ENCODE measurements at places on chromosomes 12 and 14. TPM values are rescaled to one million over a fixed set of nuclear protein-coding genes. Genes with fewer than 3 reads are reported as not detected.

KRT76 gene
- not detected for total RNA-seq

DNA sequence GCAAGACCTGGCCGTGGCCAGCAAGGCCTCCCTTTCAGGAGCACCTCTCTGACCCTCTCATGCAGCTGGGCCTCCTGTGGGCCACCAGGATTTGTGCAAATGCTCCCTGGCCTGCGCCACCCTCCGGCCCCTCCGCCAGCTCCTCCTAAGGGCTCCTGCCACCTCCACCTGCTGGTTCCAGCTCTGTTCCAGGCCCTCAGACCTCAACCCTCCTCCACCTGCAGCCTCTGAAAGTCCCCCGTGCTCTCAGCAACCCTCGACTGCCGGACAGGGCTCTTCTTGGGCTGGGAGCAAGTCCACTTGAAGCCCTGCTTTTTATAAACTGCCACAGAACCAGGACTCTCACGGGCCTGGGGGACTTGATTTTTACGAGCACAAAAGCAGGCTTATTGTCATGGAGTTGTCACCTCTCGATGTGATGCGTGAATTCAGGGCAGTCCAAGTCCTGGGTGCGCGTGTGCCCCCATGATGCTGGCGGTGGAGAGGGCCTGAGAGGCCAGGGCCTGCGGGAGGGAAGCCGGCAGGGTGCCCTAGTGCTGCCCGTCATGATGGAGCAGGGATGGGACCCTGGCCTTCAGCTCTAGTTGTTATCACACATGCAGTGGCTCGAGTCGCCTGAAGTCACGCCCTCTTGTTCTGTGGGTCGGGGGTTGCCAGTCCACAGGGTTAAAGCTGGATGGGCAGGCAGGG, 9.1 kb downstream of the TEDC1 start:
- H3K4me3 ChIP-seq, result no peak overlapping the region
- no peaks in the 10 kb centered on the region for H3K36me3 ChIP-seq
- H3K27ac ChIP-seq, result no peak overlapping the region
- no peaks in the 10 kb centered on the region for H3K4me1 ChIP-seq
- H3K27me3 ChIP-seq, result no peaks in the 10 kb centered on the region
- no peak for DNase-seq

PTPN21 gene
- 32.5 TPM for total RNA-seq

FSCB gene
- 1.2 TPM for total RNA-seq

DNA sequence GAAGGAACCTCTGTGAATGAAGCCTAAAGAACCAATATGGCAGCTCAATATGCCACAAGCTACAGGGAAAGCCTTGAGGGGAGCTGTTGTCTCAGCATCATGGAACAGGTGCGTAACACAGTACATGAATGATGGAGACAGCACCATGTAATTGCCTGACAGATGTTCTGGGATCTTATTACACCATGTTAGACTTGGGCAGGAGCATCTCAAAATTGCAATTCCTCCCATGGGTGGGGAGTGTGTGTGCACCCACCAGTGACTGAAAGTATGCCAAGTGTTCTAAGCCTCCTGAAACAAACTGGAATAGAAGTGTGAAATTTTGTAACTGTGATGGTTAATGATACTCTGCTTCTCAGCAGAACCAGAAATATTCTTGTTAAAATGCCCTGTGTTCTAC, 151.0 kb upstream of the SRRM4 start:
- H3K4me1 ChIP-seq, result no peaks in the 10 kb centered on the region
- no peaks in the 10 kb centered on the region for H3K27me3 ChIP-seq
- H3K36me3 ChIP-seq, result no peaks in the 10 kb centered on the region
- no peak for DNase-seq
- H3K4me3 ChIP-seq, result no peak overlapping the region

GRCh38 chr14:27715561-27715960, 1051.0 kb upstream of the FOXG1 start:
- no peaks in the 10 kb centered on the region for H3K27me3 ChIP-seq
- H3K4me1 ChIP-seq, result no peaks in the 10 kb centered on the region
- H3K36me3 ChIP-seq, result no peaks in the 10 kb centered on the region
- no peak overlapping the region for H3K27ac ChIP-seq

GRCh38 chr12:50234347-50234746, 49.0 kb downstream of the LIMA1 start:
- H3K4me3 ChIP-seq, result no peak overlapping the region
- no peaks in the 10 kb centered on the region for H3K27me3 ChIP-seq
- H3K36me3 ChIP-seq, result peaks cover 2% of the 10 kb centered on the region
- H3K4me1 ChIP-seq, result no peaks in the 10 kb centered on the region
- DNase-seq, result no peak

- no peak overlapping the region for H3K27ac ChIP-seq
- no peaks in the 10 kb centered on the region for H3K36me3 ChIP-seq
- H3K27me3 ChIP-seq, result no peaks in the 10 kb centered on the region
Measured at GRCh38 chr12:33654313-33654712, 214.7 kb upstream of the SYT10 start.

DNA sequence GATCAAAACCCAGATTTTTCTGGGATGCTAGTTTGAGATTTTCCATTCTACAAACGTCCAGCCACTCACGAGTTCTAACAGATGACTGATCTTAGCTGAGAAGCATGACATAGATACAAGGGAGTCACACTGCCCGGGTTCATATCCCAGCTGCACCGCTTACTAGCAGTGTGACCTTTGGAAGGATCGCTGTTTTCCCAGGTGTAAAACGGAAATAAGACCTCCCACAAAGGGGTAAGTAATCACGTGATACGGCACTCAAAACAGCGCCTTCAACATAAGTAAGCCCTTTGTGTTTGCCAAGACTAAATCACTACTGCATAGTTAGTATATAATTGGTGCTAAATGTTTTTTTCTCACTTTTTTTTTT, 624 bp upstream of the PWP1 start:
- no peak for DNase-seq
- H3K27me3 ChIP-seq, result no peaks in the 10 kb centered on the region
- H3K36me3 ChIP-seq, result peaks cover 15% of the 10 kb centered on the region
- H3K4me3 ChIP-seq, result peak overlapping the region; percentile 72
- H3K4me1 ChIP-seq, result peaks cover 17% of the 10 kb centered on the region

VPS33A gene
- 12.5 TPM for total RNA-seq

GRCh38 chr12:3827301-3828000, 45.7 kb downstream of the PARP11 start:
- H3K4me3 ChIP-seq, result no peak overlapping the region
- no peak for DNase-seq
- H3K27ac ChIP-seq, result no peak overlapping the region
- H3K36me3 ChIP-seq, result no peaks in the 10 kb centered on the region
- no peaks in the 10 kb centered on the region for H3K4me1 ChIP-seq

DNA sequence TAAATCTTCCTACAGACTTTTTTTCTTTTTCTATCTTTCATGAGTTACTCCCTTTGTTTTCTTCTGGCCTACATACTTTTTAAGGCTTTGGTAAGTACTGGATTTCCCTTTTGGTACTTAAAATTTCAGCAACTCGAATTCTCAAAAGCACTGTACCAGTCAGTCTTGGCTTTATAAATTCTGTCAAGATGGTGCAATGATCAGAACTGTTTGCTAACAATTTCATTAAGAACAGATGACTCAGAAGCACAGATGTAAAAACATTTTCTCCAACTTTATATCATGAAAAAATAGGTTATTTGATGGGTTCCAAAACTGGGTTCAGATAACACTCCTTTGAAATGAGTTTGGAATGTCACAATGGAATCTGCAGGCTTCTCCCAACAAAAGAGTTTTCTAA, 1961.8 kb upstream of the FLRT2 start:
- H3K27me3 ChIP-seq, result no peaks in the 10 kb centered on the region
- no peak overlapping the region for H3K27ac ChIP-seq
- no peaks in the 10 kb centered on the region for H3K4me1 ChIP-seq
- H3K36me3 ChIP-seq, result no peaks in the 10 kb centered on the region
- no peak for DNase-seq

DNA sequence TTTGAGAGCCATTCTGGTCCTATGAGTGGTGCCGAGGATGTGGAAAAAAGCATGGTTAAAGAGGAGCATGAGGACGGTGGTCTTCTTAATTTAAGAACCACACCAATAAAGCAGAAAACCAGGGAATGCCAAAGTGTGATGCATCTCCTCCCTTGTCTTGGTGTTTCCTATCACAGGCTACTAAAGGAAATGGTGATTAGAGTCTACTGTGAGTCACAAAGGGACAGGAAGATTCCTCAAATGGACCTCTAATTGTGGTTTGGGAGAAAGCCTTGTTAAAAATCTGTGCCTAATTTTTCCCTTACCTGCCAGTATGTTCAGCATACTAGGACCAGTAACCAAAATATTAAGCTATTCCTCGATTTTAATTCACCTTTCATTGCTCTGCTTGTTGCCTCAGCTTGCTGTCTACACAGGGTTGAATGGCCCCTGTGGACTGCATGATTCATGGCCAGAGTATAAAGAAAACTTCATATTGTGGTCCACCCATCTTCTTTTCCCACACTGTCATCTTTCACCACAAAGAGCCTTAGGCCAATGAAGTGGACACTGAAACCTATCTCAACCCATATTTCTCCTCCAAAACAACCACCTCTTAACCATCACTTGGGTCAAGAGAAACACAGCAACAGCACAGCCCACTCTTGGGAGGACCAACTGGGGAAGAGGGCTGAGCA, 38.8 kb downstream of the DIO2 start:
- DNase-seq, result no peak
- no peak overlapping the region for H3K27ac ChIP-seq
- no peaks in the 10 kb centered on the region for H3K27me3 ChIP-seq
- no peaks in the 10 kb centered on the region for H3K4me1 ChIP-seq
- H3K36me3 ChIP-seq, result no peaks in the 10 kb centered on the region

RNASE4 gene
- 66.4 TPM for total RNA-seq

GRCh38 chr14:105894978-105895881, 368.8 kb downstream of the TMEM121 start:
- H3K27me3 ChIP-seq, result no peaks in the 10 kb centered on the region
- no peaks in the 10 kb centered on the region for H3K36me3 ChIP-seq
- H3K4me3 ChIP-seq, result no peak overlapping the region
- H3K27ac ChIP-seq, result no peak overlapping the region

- no peaks in the 10 kb centered on the region for H3K27me3 ChIP-seq
- no peak overlapping the region for H3K27ac ChIP-seq
- DNase-seq, result no peak
- H3K36me3 ChIP-seq, result peaks cover 60% of the 10 kb centered on the region
- H3K4me1 ChIP-seq, result no peaks in the 10 kb centered on the region
- no peak overlapping the region for H3K4me3 ChIP-seq
Measured at GRCh38 chr12:131759176-131759575, 48.3 kb downstream of the SFSWAP start.

DNA sequence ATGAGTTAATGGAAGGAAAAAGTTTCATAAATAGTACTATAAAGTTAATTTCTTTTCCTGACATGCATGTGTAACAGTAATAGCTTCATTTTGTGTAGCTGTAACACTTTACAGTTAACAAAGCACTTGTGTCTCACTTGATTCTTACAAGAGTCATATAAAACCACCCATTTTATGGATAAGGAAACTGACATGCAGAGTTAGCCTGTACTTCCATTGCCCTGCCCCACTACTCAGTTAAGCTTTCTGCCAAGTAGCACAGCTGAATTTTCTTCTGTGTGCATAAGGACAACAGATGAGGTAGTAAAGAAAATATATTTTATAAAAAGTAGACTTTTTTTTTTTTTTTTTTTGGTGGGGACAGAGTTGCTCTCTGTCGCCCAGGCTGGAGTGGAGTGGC, 32.2 kb downstream of the ANO6 start:
- DNase-seq, result no peak
- H3K27me3 ChIP-seq, result no peaks in the 10 kb centered on the region
- H3K4me1 ChIP-seq, result peaks cover 22% of the 10 kb centered on the region
- H3K27ac ChIP-seq, result peak overlapping the region; percentile 6
- H3K36me3 ChIP-seq, result no peaks in the 10 kb centered on the region

- H3K27ac ChIP-seq, result no peak overlapping the region
- no peaks in the 10 kb centered on the region for H3K36me3 ChIP-seq
- peaks cover 12% of the 10 kb centered on the region for H3K4me1 ChIP-seq
- peak overlapping the region; percentile 79 for H3K4me3 ChIP-seq
- DNase-seq, result no peak
Measured at GRCh38 chr12:62436164-62436503, 30.5 kb upstream of the MON2 start.

GRCh38 chr14:104749111-104749649, 3.8 kb upstream of the SIVA1 start:
- H3K4me3 ChIP-seq, result peak overlapping the region; percentile 28
- no peaks in the 10 kb centered on the region for H3K27me3 ChIP-seq
- DNase-seq, result no peak
- H3K4me1 ChIP-seq, result peaks cover 77% of the 10 kb centered on the region
- peak overlapping the region; percentile 95 for H3K27ac ChIP-seq

NANOG gene
- total RNA-seq, result 0.35 TPM

DNA sequence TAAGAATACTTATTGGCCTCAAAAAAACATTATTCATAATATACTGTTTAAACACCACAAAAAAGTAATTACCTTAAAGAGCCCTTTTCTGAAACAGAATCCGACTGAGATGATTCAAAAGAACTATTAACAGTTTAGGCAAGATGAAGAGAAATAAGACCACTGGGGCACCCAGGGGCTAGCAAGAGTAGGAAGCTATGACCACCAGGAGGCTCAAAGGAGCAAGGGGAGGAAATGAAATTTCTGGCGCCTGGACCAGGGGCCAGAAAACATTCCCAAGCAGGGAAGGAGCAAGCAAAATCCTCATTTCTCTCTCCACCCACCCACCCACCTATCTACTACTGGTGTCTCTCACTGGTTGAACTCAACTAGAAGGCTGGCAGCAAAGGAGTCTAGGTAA, 6.3 kb upstream of the DCAF4 start:
- H3K27ac ChIP-seq, result no peak overlapping the region
- no peak overlapping the region for H3K4me3 ChIP-seq
- DNase-seq, result no peak
- no peaks in the 10 kb centered on the region for H3K27me3 ChIP-seq

TMTC3 gene
- total RNA-seq, result 17.6 TPM

DNA sequence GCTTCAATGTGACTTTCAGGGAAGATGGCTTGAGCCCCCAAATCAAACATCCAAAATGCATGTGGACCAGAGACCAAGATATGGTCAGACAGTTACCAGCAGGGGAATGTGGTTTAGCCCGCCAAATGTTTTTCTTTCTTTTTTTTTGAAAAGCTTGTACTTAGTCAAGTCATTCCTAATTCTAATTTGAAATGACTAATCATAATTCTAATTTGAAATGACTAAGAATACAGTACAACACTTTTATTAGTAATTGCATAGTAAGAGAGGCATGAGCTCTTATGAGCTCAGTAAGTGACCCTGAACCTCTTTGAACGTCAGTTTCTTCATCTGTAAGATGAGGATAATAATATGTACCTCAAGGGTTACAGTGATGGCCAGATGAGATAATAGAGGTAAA, 72.4 kb downstream of the HECTD4 start:
- no peak for DNase-seq
- H3K4me1 ChIP-seq, result peaks cover 5% of the 10 kb centered on the region
- H3K36me3 ChIP-seq, result peaks cover 8% of the 10 kb centered on the region
- H3K4me3 ChIP-seq, result no peak overlapping the region
- H3K27me3 ChIP-seq, result no peaks in the 10 kb centered on the region
- H3K27ac ChIP-seq, result no peak overlapping the region

GRCh38 chr12:51217133-51217967, 512 bp downstream of the POU6F1 start:
- H3K27ac ChIP-seq, result peak overlapping the region; percentile 99
- no peak for DNase-seq
- H3K4me3 ChIP-seq, result peak overlapping the region; percentile 97
- H3K4me1 ChIP-seq, result peaks cover 15% of the 10 kb centered on the region
- H3K27me3 ChIP-seq, result no peaks in the 10 kb centered on the region

COCH gene
- total RNA-seq, result 9.9 TPM

Measured in thoracic aorta (tissue), 2 donors.